ENCODE measurements at places on chromosomes 3 and 15.
A peak's percentile ranks its signal among the peaks of the same experiment; 100 is the strongest.

DNA sequence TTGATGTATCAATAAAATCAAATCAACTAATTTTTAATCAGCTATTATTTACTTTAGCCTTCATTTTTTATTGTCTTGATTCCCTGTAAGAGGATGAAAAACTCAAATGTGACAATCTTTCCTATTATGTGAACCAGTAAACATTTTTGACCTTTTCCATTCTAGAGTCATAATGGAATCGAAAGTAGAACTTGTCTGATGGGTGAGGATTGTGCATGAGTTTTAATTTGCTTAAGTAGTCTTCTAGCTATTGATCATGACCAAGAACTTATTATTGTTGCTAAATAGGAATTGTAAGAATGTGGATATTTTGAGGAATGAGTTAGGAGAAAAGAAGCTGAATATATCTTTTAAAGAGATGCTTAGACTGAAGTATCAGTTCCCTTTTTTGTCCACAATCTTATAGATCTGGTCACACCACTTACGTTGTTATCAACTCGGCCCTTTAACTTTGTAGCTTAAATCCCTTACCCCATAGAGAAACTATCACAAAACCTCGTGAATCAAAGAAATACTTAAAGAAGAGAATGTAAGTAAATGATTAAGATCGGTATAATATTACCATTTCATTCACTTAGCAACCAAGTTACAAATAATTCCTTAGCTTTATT lies 147.3 kb downstream of the TP63 start:
- no peak for DNase-seq

DNA sequence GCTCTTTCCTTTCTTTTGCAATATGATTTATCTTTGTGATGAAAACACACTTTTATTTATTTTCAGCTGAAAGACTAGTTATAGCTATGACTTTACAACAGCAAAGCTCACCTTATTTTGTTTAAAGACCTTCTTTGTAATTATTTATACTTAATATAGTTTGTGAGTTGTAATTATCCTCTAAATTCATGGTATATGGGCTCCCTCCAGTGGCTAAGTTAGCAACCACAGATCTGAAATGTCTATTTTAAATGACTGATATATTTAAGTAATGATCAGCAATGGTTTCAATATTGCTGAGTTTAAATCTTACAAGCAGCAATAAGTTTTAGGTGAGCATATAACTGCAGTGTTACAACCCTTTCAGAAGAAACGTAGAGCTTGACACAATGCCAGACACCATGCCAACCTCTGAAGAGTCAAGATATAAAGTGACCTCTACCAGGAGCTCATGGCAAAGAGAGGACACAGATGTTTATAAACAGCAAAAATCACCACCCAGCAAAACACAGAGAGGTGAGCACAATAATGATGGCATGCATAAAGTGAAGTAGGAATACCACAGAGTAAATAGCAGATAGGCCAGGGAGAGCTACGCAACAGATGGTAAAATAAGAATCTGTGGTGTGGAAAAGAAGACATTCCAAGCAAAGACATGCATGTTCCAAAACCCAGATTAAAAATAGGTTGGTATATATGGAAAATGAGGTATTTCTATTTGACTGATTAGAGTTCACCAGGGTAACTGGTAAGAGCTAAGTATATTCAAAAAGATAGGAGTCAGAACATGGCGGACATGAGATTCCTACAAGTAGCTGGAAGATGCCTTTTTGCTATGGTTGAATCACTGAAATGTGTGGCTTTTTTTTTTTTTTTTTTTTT lies 143.7 kb upstream of the ZNF385D start:
- peak; percentile 32 for DNase-seq

- DNase-seq, result no peak
Observed at GRCh38 chr3:106617276-106617675, 748.5 kb upstream of the CBLB start.

GRCh38 chr3:122101646-122102045 lies 46.5 kb downstream of the CD86 start:
- peak; percentile 41 for DNase-seq

DNA sequence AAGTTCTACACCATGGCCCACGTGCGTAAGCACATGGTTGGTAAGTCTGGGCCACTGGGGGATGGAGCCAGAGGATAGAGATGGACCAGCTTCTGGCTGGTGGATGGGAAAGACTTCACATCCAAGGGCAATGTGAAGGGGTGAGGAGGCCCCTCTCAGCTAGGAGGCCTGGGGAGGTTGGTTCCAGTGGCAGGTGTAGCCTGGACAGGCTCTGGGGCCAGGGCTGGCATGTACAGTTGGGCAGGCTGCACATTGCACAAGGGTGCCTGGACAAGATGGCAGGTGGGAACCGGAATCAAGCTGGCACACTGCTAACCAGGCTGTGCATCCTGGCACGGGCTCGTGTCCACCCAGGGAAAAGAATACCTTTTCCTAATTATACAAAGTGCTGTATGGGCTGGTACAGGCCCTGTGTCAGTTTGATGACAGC lies 8.1 kb downstream of the ZBTB47 start:
- DNase-seq, result no peak

GRCh38 chr3:32577174-32577573 lies 6.5 kb upstream of the DYNC1LI1 start:
- no peak for DNase-seq

- peak; percentile 5 for DNase-seq
Observed at GRCh38 chr3:50405249-50405648, 45.9 kb upstream of the TMEM115 start.

DNA sequence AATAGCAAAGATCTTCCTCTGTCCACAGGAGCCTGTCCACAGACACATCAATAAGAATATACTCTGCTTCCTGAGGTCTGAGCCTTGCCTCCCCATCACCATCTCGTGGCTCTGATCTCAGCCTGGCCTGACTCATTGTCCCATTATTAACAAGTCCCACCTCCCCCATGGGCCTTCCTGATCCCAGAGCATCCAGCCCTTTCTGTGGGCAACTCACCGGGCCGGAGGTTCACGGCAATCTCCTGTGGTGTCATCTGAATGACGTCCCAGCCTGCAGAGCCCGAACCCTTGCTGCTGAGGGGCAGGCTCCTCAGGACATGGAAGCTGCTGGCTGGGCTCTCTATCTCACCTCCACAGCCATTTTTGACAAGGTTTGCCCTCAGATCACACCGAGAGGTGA lies 28.1 kb downstream of the ITGB5 start:
- DNase-seq, result peak; percentile 82
